Activated CD4-positive, alpha-beta T cell treated with anti-CD3 and anti-CD28 coated beads for 1 hour (primary cell): ENCODE measurements at places on chromosomes 16 and 17.

GRCh38 chr17:61453566-61454380 lies 1.6 kb downstream of the TBX4 start:
- no peak for DNase-seq

DNA sequence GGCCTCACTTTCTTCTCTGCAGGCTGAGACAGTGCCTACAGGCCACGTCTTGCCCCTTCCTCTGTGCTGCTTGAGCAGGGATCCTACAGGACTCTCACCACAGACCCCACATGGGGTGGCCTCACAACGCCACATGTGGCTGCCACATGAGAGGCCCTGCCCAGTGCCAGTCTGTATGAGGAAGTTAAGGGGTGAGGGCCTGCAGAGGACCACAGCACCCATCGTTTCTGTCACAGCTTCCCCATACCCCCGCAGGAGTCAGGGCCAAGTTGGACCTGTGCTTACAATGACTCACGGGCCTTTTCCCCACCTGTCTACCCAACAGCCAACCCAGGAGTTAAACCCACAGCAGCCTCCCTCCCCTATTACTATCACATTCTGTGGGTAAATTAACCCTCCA lies 2.9 kb upstream of the GSDMB start:
- no peak for DNase-seq

DNA sequence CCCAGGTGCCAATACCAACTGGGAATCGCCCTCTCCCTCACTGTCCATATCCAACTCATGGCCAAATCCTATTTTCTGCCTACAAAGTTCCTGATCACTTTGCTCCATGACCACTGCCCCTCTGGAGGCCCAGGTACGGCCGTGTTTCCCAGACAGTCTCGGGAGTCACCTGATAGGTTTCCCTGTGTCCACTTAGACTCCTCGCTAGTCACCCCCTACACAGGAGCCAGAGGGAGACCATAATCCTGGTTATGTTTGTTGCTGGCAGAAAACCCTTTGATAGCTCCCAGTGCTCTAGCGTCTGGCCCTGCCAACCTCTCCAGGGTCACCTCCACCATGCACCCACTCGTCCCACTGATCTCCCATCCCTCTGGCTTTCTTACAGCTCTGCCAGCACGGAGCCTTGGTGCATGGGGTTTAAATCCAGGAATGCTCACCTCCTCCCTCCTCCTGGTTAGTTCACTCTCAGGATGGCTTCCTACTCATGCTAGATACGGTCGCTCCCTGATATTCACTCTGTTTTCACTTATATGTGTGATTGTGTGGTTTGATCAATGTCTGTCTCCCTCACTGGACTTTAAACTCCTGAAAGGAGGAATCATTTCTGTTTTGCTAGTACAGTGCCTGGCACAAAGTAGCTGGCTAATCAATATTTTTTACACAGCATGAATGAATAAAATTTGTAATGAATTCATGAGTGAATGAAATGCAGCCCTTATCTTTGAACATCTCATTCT lies 7.5 kb upstream of the CALB2 start:
- DNase-seq: no peak

DNA sequence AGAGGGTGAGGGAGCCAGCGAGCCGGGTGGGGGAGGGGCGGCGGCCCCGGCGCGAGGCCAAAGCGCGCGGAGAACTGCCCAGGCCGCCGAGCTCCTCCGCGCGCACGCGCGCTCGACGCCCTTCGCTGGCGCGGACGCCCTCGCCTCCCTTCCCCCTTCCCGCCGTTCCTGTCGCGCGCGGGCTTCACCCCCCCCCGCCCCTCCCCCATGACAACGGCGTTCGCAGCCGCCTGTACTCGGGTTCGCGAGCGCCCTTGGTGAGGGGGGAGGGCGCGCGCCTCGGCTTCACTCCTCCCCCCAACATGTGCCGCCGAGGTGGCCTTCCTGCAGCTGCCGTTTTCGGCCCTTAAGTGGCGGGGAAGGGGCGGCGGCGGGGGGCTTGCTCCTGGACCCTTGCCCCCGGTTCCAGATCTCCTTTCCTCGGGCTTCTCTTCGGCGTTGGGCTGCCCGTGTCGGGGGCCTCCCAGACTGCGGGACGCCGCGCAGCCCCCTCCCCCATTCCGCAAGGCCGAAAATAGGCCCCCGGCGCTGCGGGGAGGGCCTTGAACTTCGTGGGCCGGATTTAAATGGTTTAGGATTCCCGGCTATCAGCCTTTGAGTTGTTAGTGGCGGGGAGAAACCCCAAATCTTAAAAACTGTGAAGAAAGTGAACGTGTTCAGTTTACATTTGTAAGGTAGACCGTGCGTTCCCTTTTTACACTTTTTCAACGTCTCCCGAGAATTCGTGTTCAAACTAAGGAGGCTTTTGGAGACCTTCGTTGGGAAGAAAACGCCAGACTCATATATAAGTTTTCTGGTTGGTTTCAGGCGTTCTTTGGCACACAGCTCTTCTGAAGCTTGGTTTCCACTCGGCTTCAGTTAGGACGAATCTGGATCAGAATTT lies 653 bp downstream of the SRRM2 start:
- no peak for DNase-seq

DNA sequence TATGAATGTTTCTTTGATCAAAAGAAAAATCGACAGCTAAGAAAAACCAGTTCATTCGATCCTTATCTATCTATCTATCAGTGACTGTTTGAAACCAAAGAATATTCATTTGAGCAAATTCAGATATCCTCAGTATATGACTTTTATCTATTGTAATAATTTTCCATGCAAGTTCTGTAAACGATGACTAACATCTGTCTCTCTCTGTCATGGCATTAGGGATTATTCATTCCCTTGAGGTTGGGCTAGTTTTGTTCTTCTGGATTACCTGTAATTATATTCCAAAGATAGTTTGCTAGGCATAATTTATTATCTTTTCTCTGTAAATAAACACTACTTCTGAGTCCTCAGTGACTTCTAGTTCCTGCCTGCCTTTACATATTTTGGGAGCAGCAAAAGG lies 497.7 kb upstream of the CDH11 start:
- DNase-seq: no peak

GRCh38 chr17:33798308-33798707 lies 456.8 kb upstream of the CCL2 start:
- DNase-seq: no peak

GRCh38 chr17:13792314-13792713 lies 190.6 kb upstream of the HS3ST3A1 start:
- DNase-seq: no peak

DNA sequence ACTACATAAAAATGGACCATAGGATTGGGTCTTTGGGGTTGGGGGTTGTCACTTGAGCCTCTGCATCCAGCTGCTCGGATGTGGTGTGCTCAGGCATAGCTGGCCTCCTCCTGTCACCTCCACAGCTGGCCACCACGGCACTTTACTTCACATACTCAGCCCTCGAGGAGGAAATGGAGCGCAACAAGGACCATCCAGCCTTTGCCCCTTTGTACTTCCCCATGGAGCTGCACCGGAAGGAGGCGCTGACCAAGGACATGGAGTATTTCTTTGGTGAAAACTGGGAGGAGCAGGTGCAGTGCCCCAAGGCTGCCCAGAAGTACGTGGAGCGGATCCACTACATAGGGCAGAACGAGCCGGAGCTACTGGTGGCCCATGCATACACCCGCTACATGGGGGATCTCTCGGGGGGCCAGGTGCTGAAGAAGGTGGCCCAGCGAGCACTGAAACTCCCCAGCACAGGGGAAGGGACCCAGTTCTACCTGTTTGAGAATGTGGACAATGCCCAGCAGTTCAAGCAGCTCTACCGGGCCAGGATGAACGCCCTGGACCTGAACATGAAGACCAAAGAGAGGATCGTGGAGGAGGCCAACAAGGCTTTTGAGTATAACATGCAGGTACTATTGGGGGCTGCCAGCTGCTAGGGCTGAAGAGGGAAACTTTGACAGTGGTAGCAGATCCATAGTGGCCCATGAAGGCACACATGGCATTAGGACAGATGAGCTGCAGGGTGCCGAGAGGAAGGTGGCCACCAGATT lies 30.8 kb downstream of the CDIP1 start:
- no peak for DNase-seq

- DNase-seq: no peak
Measured at GRCh38 chr16:70552675-70553074, 29.1 kb downstream of the SF3B3 start.

DNA sequence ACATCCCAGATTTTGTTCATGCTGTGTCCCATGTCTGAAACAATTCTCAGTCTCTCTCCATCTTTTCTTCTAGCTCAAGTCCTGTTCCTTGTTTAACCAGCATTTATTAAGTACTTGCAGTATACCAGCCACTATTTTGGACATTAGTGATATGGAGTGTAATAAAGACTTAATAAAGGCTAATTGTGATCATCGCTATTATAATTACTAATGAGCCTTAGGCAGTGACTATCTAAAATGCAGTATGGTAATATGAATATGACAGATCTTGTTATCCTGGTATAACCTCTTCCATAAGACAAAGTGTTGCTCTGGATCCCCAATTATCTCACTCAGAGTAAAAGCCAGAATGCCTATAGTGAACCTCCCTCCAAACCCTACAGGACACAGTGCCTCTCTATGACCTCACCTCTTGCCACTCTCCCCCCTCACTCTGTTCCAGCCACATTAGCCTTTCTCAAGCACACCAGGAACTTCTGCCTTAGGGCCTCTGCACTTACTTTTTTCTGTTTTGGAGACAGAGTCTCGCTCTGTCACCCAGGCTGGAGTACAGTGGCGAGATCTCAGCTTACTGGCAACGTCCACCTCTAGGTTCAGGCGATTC lies 1.8 kb upstream of the FLOT2 start:
- no peak for DNase-seq

DNA sequence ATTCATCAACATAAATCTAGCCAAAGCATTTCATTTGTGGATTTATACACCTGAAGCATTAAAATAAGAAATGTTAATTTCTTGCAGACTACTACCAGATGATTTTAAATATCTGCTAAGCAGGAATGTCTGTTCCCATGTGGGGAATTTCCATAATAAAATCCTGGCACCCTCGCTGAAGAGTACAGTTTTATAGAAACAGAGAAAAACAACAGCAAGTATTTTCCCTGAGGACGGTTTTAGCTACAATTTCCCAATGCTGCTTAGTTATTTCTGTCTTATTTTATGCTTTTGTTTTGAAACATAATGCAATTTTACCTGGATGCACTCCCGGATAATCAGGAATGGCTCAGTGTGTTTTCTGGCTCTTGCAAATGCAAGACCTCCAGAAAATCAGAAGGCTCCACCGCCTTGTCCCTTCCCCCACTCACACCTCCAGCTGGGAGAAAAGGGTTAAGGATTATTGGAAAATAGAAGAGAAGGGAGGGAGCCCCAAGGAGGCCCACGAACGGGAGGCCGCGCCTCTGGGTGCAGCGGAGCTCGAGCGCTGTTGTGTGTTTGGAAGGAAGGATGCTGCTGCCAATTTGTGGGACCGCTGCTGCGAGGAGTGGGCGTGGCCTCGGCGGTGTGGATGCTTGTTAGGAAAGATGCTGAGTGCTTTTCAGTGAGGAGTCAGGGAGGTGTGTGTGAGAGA lies at the start of gene CNTNAP4:
Gene CNTNAP4, plus strand, starts transcription at position 657 of the 694 bp plus-strand sequence. CDS start 262 bp downstream, outside the sequence.
- DNase-seq: no peak

DNA sequence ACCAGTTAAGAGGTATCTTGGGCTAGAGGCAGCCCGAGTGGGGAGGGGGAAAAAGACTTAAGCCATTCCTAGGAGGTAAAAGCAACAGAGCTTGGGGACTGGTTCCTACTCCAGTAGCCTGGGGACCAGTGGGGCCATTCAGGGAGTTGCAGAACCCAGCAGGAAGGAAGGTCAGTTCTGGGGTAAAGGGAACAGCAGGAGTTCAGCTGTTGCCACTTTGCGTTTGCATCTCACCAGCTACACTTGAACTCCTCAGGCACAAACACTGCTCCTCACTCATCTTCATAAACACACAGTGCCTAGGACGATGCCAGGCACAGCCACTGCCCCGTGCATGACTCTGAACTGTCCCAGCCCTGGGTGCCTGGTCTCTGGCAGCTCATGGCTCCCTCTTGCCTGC lies 4.0 kb downstream of the HAP1 start:
- no peak for DNase-seq

DNA sequence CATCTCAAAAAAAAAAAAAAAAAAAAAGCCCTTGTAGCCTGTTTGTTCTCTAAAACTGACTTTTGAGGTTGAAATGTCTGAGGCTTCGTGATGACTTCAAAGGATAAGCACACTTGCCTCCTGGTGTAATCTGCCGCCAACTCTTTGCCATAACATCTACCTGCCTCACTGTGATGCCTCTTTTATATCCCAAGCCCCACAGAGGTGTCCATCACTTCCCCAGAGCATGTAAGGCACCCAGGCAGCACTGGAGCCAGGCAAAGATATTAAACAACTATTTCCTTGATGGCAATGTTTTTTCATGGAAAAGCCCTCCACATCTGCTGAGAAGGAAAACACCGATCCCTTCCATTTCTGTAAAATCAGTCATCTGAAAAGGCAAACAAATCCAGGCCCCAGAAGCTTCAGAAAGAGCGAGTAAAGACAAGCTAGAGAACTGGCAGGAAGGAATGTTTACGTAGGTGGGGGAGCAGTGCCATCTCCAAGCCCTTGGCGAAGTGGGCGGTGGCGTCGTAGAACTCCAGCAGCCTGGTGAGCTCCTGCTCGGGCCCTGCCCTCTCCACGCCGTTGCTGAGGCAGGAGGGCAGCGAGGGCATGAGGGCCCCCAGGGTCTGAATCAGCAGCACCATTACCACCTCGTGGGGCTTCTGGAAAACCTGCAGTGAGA lies 28.6 kb downstream of the COG7 start:
- no peak for DNase-seq

- peak; percentile 48 for DNase-seq
Measured at GRCh38 chr16:88455610-88456355, 2.7 kb downstream of the ZFPM1 start.

- no peak for DNase-seq
Measured at GRCh38 chr17:44269535-44270240, 1.8 kb upstream of the SLC4A1 start.

DNA sequence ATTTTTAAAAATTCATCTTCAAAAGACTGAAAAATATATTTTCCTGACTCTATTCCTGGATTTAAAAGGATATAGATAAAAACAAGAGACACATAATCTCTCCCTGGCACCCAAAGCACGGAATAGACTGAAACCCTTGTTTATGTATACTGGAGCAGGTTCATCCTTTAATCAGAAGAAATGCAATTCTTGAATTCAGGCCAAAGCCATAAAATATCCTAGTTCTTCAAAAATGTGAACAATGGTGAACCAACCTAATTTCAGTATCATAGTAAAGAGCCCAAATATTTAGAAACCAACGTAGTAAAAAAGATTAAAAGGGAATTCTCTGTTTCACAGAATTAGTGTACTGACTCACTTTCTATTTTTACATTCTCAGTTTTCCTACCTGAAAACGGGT lies 188.5 kb upstream of the C17orf78 start:
- no peak for DNase-seq

GRCh38 chr16:53952215-53953208 lies 248.6 kb downstream of the FTO start:
- DNase-seq: no peak
